Thymus (tissue), 14 donors: ENCODE measurements at places on chromosomes 6 and 20. TPM values are rescaled to one million over a fixed set of nuclear protein-coding genes. Genes with fewer than 3 reads are reported as not detected.
A peak's percentile ranks its signal among the peaks of the same experiment; 100 is the strongest.

MCHR2 gene
- total RNA-seq, result not detected

PRL gene
- total RNA-seq, result 1.1 TPM

PLCB4 gene
- 7.6 TPM for total RNA-seq

FAXC gene
- total RNA-seq, result 2.9 TPM

RAD21L1 gene
- not detected for total RNA-seq

EBF4 gene
- 2.9 TPM for total RNA-seq

GRCh38 chr6:11008821-11009220, 35.3 kb downstream of the ELOVL2 start:
- no peaks in the 10 kb centered on the region for H3K36me3 ChIP-seq
- no peak overlapping the region for H3K27ac ChIP-seq
- no peak overlapping the region for H3K4me3 ChIP-seq
- no peak for DNase-seq

DNA sequence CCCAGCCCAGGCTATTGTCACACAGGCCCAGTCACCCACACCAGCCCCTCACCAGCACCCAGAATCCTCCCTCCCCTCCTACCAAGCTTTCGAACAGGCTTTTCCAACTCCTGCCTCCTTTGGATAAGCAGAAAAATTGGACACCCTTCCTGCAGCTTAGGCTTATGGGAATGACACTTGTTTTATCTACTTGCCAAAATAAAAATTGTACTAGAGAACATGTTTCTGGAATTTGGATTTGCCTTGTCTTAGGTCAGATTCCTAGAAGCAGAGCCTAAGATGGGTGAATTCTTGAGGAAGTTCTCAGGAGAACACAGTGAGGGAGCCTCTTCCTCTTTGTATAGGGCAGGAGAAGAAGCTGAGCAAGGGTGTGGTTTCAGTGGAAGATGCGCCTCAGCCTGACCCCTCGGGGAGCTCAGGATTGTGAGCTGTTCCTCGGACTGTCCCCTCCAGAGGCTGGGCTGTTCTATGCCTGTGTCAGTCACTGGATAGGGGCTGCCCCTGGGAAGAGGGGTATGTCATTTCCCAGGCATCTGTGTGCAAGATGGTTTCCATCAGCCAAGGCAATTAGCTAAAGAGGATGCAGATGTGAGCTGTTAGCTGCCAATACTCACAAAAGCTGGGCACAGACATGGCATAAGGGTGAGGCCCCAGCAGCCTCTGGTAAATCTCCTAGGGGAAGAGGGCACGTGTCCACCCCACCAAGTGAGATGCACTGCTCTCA, 33.9 kb downstream of the ITPR3 start:
- no peak for DNase-seq
- H3K4me1 ChIP-seq, result no peaks in the 10 kb centered on the region

DNA sequence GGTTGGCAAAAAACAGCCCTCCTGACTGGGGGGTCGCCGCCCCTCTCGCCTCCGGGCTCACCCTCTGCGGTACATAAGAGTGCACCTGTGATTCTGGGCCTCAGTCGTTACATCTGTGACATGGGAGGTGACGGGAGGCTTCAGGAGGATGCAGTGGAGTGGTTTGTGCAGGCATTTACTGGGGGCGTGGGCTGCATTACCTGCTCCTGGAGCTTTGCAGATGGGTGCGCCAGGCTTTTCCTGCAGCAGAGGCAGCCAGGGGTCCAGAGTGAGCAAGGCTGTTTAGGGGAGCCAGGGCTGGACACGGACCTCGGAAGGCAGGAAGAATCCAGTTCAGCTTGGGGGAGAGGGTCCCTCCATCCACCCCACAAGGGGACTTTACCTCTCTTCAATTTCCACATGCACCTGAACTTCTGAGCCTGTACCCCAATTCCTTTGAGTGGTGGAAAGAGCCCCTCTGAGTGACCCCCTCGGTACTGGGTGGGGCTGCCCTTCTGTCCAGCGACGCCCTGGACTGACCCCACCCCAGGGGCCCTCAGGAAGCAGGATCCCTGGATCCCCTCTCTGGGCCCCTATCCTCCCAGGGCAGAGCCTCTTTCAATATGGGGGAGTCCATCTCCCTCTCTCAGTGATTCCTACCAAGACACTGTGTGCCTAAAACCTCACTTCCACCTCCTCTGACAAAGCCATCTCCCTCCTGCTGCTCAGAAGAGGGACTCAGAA, 134.0 kb downstream of the TAF4 start:
- no peaks in the 10 kb centered on the region for H3K27me3 ChIP-seq
- H3K27ac ChIP-seq, result no peak overlapping the region
- H3K36me3 ChIP-seq, result no peaks in the 10 kb centered on the region
- no peaks in the 10 kb centered on the region for H3K4me1 ChIP-seq
- H3K4me3 ChIP-seq, result no peak overlapping the region

GRCh38 chr20:56778765-56779195, 149.7 kb downstream of the TFAP2C start:
- H3K27me3 ChIP-seq, result peaks cover 3% of the 10 kb centered on the region
- H3K36me3 ChIP-seq, result no peaks in the 10 kb centered on the region
- peak; percentile 86 for DNase-seq
- peak overlapping the region; percentile 31 for H3K4me3 ChIP-seq
- H3K27ac ChIP-seq, result peak overlapping the region; percentile 96

DNA sequence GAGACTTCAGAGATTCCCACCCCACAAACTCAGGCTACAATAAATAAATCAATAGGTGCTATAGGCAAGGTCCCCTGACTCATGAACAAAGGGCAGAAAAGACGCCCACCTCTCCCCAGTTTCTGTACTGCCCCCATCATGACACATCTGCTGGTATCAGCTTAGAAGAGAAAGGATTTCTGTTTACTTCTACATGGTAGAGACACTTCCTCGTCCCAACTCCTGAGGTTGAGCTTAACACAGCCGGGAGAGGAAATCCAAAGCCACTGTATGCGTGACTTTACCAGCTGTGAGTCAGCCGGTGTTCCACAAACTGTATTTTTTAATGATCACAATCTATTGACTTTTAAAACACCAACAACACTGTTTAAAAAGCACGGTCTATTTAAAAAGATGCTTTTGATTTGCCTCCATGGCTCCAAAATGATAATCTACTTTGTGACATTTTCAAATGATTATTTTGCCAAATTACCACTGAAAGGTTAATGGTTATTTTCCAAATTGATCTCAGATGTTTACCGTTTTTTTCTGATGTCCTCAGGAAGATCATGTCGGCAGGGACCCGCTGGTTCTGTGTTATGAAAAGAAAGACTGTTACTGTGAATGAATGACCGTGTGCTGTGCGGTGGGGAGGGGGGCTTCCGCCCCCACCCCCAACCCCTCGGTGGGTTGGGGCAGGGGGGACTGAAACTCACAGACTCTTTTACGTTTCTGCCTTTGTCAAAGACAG, 72.5 kb downstream of the ATP9A start:
- H3K27me3 ChIP-seq, result no peaks in the 10 kb centered on the region
- H3K27ac ChIP-seq, result peak overlapping the region; percentile 55
- no peaks in the 10 kb centered on the region for H3K36me3 ChIP-seq
- no peak for DNase-seq
- H3K4me1 ChIP-seq, result peaks cover 8% of the 10 kb centered on the region

DNA sequence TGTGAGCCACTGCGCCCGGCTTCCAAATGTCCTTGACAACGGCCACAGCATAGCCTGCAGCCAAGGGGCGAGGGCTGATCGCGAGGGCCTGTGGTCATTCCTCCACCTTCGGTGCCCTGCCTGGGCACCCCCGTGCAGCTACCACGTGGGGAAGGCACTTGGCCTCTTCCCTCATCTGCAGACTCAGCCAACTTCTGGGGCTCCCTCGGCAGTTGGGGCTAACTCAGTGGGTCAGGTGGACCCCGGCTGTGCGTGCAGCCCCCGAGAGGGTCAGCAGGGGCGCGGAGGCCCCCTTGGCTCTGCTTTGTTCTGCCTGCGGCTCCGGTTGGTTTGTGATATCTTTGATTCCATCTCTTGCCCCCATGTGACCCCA, 52.9 kb upstream of the BHLHE23 start:
- DNase-seq, result no peak
- no peak overlapping the region for H3K27ac ChIP-seq
- H3K4me3 ChIP-seq, result no peak overlapping the region
- no peaks in the 10 kb centered on the region for H3K4me1 ChIP-seq
- H3K36me3 ChIP-seq, result no peaks in the 10 kb centered on the region
